ENCODE measurements at places on chromosomes 5 and 9.
A peak's percentile ranks its signal among the peaks of the same experiment; 100 is the strongest.

DNA sequence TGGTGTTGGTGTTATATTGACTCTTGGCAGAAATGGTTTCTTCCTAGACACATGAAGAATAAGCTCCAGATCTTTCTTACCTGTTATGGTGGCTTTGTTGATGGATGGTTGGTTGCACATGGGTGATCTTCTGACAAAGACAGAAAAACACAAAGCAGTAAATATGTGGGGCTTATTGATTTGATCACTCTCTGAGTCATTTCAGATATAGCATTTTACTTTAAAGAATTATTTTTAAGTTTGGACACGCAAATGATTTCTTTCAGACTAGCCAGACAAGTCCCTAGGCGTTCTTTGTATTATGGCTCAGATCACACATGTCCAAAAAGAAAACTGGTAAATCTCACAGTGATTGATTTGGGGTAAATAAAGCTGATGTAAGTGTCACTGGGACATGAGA is 597.6 kb downstream of the RAB3C start:
- DNase-seq: no peak

- DNase-seq: peak; percentile 40
Observed at GRCh38 chr9:21504894-21505293, 22.8 kb upstream of the IFNE start.

- DNase-seq: no peak
Observed at GRCh38 chr9:95100071-95100627, 217.4 kb downstream of the FANCC start.

- DNase-seq: no peak
Observed at GRCh38 chr9:133050781-133051180, 11.0 kb upstream of the CEL start.

DNA sequence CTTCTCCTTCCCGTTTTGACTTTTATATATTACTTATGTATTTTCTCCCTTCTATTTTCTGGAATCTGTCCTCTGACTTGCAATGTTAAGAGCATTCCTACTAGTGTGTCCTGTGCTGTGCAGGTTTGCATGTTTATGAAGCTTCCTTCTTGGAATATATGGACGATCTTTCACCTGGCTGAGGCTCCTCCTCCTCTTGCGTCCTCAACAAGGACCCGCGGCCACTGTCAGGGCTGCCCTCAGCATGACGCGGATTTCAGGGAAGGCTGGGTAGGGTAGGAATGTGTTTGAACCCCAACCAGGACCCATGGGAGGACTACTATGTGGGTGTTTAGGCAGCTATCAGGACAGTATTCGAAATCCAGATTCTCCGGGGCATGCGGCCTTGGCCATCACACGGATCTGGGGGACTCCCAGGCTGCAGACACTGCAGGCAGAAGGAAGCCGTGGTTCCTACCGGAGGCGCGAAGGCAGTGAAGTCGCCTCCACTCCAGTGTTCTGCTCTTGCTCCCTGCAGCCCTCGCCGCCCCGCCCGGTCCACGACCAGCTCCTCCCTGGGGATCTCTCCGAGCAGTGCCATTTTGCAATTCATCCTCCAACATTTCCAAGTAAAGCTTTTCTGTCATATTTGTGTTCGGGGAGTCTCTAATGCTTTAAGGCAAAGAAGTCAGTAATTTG is 37.0 kb upstream of the OSMR start:
- DNase-seq: no peak

GRCh38 chr5:130155345-130156011 is 251.2 kb downstream of the CHSY3 start:
- no peak for DNase-seq

- no peak for DNase-seq
Observed at GRCh38 chr9:110571801-110572483, 7.6 kb downstream of the SVEP1 start.

GRCh38 chr5:174505621-174506020 is 218.8 kb upstream of the MSX2 start:
- no peak for DNase-seq

GRCh38 chr5:96207420-96207819 is 225.6 kb downstream of the PCSK1 start:
- no peak for DNase-seq

DNA sequence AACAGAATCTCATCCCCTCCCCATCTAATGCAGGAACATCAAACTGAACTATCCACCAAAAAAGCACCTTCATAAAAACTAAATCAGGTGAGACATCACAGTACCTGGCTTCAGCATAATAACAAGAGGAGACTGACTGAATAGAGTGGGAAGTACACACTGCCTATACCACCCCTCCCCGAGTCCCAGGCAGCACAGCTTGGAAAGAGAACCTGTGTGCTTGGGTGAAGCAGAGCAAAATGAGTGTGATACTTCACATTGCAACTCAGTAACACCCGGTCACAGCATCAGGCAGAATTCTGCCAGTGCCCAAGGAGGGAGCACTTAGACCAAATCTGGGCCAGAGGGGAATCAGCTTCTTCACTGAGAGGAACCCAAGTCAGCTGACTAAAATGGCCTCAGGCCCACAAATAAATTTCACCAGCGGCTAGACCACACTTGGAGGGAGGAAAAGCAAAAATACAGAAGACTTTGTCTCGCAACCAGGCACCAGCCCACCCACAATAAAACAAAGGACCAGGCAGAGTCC is 69.3 kb upstream of the OR2K2 start:
- DNase-seq: no peak

GRCh38 chr9:73280113-73280512 is 128.4 kb downstream of the ANXA1 start:
- DNase-seq: no peak

GRCh38 chr5:88808153-88808552 is 74.8 kb downstream of the MEF2C start:
- DNase-seq: no peak

Measured in CD4-positive, alpha-beta T cell treated with Interferon alpha-2 for 1 hour (primary cell).